HCEC 1CT (cell line): ENCODE measurements at places on chromosomes 4 and X.

GRCh38 chr4:126468144-126468543, 1153.4 kb downstream of the FAT4 start:
- DNase-seq: no peak

- no peak for DNase-seq
Observed at GRCh38 chrX:132843363-132843762, 115.1 kb downstream of the HS6ST2 start.

DNA sequence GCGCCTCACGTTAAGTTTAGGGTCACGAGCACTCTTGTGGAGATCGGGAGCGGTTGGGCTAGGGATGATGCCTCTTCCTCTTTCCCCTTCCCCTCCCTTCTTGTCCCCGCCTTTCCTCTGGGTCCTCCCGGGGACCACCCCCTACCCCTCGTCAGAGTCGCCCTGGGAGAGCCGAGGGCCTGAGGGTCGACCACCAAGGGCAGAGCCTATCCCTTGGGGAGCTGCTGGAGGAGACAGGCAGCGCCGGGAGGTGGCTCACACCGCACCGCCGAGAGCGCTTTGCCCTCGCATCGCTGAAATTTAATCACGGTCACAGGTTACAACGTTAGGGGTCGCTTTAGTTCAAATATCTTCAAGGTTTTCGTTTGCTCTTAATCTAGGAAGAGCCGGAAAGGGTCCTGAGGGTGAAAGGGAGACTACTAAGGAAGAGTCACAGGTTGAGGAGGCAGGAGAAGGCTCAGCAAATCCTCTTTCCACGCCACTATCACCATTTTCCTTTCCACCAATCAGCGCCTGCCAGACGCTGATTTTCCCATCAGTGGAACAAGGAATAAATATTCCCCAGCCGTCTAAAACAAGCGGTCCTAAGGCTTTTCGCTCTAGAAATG, 528 bp upstream of the SNCA start:
- peak; percentile 54 for DNase-seq

GRCh38 chr4:1234309-1234695, 14.6 kb downstream of the CTBP1 start:
- DNase-seq: no peak

DNA sequence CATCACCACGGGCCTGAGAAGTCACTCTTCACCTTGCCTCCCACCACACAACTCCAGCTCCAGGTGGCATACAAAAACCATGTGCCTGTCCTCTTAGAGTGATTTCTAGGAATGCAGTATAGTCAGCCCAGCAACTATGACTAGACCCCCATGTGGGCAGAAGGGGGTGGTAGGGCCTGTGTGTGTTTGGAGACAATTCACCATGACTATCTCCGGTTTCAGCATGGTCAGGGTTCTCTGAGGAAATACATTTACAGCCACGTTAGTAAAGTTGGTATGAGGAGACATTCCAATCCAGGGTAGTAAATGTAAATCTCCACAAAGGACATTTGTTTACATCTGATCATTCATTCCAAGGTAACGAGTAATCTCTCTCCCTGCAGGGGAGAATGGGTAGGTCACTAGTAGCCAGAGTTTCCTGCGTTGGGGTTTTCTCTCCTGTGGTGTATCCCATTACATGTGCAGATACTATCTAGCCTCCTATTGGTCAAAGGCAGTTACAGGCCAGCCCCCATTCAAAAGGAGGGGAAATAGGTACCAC, 4.2 kb upstream of the MTMR1 start:
- peak; percentile 92 for DNase-seq

DNA sequence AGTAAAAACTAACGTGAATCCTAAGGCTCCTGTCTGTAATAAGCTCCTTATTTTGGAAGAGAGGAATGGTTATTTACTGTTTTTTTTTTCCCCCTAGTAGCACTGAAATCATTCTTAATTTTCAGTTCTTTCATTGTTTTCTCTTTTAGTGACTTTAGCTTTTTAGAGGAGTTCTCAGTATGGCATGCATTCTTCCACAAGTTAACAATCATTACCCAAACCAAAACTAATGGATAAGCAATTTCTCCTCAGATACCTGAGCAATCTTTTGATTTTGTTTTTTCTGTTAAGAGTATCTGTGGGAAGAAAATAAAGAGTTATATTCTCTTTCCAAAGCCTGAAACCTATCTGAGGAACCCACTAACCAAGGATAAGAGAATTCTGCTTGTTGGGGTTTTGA, 16.7 kb upstream of the PPA2 start:
- DNase-seq: no peak

DNA sequence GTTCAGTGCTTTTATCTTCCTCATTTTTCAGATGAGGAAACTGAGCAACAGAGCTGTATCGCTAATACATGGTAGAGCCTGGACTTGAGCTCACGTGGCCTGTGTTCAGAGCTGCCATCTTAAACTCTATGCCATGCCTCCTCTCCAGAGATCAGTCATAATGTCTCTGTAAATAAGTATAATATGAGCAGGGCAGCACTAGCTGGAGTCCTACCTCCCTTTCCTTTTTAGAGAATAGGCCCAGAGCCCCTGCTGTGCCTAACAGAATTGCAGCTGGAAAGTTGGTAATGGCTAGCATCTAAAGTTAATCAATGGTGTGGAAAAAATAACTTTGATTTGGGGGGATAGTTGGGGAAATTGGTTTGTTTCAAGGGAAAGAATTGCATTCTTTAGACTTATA, 20.4 kb downstream of the CASP6 start:
- DNase-seq: no peak

- peak; percentile 66 for DNase-seq
Observed at GRCh38 chr4:118810991-118811764, 24.7 kb downstream of the SEC24D start.

DNA sequence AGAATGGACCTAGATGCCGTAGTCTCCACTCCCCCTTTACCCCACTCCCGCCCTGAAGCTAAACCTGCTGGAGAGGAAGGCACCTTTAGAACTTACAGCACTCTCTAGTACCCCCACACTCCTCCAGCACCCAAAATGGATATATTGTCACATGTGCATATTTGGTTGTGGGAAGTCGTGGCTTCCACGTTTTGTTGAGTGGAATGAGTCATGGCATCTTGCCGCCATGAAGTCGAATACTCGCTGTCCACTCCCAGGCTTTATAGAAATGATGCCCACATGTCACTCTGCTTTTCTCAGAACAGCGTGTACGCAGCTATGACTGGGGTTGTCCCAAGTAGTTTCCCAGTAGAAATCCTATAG, 545 bp downstream of the ABCE1 start:
- peak; percentile 48 for DNase-seq
